ENCODE measurements at places on chromosomes 13 and 19.

DNA sequence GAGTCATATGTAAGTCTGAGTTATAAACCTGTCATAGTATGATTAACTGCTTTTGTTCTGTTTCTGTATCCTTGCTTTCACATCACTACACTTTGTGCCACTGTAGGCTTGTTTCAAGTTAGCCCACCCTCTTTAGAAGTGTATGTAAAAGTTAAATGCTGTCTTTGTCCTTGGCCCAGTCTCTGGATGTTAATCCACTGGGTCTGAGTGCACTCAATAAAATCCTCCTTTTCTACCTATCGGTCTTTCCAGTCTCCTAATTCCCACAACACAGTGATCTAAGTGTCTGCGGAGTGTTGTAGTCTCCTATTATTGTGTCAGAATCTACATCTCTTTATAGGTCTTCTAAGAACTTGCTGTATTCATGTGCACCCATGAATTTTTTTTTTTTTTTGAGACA, 14.1 kb downstream of the ZNF429 start:
- no peak for DNase-seq

DNA sequence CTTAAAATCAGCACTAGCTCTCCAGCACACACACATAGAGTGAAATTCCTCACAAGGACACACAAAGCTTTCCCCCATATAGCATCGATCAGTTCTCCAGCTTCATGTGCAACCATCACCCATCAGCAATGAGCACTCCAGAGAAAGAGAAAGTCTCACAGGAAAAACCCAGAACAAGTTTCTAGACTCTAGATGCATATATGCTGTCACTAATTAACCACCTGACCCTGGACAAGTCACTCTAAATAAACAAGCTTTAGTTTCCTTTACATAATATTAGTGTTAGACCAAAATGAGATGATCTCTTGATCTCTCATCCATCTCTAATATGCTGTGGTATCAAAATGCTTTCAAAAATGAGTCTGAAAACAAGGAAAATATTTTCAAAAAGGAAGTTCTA, 81.2 kb downstream of the TBC1D4 start:
- DNase-seq, result no peak

GRCh38 chr13:26558987-26559386, 1.5 kb downstream of the WASF3 start:
- DNase-seq, result no peak

GRCh38 chr19:410243-410781, 1.4 kb upstream of the C2CD4C start:
- no peak for DNase-seq

GRCh38 chr19:47797996-47798903, 6.1 kb downstream of the TPRX1 start:
- DNase-seq, result no peak

DNA sequence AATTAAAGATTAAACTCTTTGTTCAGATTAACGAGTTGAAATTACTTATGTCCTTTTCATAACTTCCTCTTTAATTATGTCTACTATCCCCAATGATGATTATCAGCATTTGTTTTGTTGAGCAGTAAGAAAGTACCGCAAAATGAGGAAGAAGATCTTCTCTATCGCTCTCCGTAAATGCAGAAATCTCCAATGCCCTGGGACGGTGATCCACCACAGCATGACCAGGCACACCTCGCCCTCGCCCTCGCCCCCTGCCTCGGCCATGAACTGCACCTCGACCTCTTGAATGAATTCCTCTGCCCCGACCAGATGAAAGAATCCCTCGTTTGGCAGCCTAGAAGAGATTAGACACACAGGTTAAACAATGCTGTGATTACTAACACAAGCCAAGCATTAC, 69.1 kb downstream of the RBM26 start:
- DNase-seq, result no peak

DNA sequence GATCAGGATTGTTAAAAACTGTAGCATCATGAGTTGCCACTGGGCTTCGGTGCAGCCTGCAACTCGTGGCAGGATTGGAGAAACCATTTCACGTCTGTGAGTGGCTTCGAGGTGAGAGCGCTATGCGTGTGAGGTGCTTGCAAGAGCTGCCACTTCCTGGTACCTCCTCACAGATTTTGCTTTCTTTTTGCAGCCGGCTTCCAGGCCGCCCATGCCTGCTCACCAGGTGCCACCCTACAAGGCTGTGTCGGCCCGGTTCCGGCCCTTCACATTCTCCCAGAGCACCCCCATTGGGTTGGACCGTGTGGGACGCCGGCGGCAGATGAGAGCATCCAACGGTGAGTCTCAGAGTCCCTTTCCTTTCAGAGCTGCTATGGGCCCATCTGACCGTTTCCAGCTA, 57.9 kb upstream of the C1QTNF9 start:
- no peak for DNase-seq

GRCh38 chr13:51361106-51361505, 21.6 kb downstream of the SERPINE3 start:
- DNase-seq, result no peak

DNA sequence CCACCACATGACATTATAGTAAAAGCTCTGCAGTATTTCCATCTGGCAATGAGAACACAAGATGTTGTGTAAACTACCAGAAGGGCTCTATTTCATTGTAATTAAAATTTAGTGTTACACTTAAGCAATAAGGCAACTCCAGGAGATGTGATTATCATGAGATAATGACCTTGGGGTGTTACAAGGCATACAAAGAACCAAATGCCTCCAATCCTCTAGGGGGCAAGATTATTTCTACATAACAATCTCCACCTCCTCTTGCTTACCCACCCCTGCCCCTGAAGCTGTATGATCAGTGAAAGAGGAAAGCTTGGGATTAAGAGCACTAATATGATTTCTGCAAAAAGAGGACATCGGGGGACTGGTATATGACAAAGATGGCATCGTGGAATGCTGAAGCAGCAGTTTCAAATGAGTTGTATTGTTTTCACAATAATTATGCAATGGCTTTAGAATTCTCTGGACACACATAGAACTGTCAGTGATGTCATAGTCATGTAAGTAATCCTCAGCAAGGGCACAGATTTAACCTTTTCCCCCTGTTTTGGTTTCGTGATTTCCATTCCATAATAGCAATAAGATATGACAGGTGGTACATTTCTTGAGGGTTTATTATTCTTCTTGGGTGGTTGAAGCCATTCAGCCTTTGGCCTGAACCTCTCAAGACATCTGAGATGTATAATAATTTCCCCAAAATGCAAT, 295.3 kb downstream of the MZT1 start:
- DNase-seq, result no peak

DNA sequence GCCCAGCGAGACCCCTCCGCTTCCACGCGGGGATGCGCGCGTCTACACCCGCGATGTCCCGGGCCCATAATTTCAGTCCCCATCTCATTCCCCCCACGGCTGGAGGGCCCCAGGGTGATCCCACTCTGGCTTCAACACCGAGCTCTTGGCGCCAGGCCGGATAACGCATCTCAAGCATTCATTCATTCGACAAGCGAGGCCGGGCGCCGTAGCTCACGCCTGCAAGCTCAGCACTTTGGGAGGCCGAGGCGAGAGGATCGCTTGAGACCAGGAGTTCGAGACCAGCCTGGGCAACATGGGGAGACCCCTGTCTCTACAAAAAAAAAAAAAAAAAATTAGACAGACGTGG, 5.9 kb downstream of the ANGPTL6 start:
- no peak for DNase-seq

GRCh38 chr13:23731709-23732108, 157.5 kb downstream of the MIPEP start:
- no peak for DNase-seq

DNA sequence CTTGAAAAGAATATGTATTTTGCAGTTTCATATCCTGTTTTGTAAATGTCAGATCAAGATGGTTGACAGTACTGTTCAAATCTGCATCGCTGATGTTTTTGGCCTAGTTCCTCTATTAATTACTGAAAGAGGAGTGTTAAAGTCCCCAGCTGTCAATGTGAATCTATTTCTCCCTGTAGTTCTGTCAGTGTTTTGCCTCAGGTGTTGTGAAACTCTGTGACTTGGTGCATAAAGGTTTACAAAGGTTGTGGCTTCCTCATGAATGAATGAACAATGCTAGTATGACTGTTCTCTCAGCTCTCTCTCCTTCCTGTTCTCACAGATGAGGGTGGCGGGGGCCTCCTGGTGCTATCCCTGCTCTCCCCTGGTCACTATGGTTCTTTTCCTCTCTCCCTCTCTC, 142.4 kb downstream of the MYCBP2 start:
- no peak for DNase-seq

DNA sequence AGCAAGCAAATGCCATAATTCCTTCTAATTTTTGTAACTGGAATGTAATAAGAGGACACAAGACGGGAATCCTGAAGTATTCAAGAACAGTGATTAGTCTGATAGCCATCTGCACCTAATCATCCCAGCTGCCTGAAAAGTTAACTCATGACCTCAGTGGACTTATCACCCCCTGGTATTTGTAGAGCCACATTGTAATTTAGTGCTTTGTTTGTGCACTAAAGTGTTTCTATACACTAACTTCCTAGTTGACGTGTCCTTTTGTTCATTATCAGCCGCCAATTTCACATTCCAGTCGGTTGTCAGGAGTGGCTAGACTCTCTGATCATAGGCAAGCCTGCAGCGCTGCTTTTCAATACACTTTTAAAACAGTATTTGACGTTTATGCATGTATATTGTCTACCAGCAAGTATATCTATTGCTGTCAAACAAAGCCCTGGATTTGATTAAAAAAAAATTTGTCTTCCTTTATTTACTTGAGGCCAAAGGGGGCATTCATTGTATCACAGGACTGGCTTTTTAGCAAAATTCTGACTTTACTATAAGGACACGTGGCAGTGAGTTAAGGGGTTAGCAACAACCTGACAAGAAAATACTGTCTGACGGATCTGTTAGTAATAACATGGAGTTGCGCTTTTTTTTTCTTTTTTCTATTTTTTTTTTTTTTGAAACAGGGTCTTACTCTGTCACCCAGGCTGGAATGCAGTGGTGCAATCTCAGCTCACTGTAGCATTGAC, 10.4 kb upstream of the SOX21 start:
- no peak for DNase-seq

DNA sequence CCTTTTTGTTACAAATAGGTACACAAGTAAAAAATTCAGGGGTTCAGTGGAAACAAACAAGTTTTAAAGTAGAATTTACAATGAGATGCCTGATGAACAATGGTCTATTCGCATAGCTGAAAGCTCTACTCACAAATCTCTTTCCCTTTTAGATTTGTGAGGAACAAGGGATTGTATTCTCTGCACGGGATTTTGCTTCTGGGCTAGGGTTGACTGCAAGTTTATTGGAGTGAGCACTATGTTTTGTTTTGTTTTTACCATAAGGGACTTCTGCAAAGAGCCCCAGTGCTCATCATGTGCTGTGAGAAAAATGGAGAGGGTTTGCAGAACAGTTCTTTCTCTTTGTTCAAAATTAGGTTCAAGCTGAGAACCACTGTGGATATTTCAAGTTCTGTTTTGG, 160.5 kb downstream of the DLEU7 start:
- DNase-seq, result no peak

DNA sequence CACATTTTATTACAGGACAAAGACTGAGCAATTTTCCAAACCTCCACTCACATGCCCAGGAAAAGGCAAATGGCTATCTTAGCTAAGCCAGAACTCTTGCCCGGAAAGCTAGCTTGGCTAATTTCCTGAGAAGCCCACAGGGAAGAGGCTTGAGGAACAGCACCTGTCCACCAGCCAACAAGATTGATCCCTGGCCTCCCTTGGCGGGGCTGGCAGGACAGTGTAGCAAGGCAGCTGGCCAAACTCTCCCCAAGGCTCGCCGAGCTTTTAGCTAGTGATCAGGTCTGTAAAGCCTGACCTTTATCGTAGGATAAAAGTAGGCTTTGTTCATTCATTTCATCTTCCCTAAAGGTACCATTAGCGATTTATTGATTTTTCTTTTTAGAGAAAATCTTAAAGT, 101.4 kb downstream of the UQCRFS1 start:
- no peak for DNase-seq

GRCh38 chr13:51435002-51435578, 17.7 kb downstream of the INTS6 start:
- no peak for DNase-seq
